Suprapubic skin (tissue), 4 donors: ENCODE measurements at places on chromosomes 13 and 19.

DNA sequence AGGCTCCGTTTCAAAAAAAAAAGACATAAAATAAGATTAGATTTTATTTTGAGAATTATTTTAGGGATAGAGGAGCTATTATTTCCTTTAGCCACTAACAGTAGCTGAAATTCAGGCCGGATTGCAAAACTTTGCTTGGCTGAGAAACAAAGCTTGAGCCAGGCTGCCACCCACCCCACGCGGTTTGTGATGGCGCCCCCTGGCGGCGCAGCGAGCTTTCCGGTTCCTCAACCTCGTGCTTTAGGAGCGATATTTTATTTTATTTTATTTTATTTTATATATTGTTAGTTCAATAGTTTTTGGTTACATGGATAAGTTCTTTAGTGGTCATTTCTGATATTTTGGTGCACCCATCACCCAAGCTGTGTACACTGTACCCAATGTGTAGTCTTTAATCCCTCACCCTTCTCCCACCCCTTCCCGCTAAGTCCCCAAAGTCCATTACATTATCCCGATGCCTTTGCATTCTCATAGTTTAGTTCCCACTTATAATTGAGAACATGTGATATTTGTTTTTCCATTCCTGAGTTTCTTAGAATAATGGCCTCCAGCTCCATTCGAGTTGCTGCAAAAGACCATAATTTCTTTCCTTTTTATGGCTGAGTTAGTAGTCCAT, 19.8 kb upstream of the CEACAM4 start:
- H3K36me3 ChIP-seq: no peaks in the 10 kb centered on the region
- H3K27me3 ChIP-seq: peaks cover 32% of the 10 kb centered on the region
- no peak overlapping the region for H3K4me3 ChIP-seq
- no peaks in the 10 kb centered on the region for H3K4me1 ChIP-seq

DNA sequence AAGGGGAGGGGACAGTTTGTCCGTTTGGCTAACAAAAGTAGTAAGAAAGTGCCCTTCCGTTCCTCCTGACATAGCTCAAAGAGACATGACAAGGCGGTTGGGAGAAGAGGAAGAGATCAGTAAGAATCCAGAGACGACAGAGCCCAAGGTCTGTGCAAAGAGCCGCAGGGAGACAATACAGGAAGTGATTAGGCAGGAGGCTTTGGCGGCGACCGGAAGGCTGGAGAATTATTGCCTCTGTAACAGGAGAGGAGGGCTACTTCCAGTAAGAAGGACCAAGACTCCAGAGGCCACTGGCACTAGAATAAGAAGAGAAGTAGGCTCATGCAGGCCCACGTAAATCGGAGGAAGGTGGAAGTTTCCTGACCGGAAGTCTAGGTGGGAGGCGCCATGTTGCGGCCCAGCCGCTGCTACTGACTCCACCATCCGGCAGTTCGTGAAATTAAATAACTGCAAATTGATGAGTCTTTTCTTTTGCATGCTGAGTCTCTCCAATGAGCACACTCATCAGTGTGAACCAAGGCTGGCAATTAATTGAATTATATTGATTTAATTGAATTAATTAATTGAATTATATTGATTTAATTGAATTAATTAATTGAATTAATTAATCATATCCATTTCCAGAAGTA, 9.9 kb downstream of the RFX2 start:
- H3K27me3 ChIP-seq: no peaks in the 10 kb centered on the region
- peak overlapping the region; percentile 50 for H3K27ac ChIP-seq
- H3K4me3 ChIP-seq: no peak overlapping the region
- DNase-seq: no peak

DNA sequence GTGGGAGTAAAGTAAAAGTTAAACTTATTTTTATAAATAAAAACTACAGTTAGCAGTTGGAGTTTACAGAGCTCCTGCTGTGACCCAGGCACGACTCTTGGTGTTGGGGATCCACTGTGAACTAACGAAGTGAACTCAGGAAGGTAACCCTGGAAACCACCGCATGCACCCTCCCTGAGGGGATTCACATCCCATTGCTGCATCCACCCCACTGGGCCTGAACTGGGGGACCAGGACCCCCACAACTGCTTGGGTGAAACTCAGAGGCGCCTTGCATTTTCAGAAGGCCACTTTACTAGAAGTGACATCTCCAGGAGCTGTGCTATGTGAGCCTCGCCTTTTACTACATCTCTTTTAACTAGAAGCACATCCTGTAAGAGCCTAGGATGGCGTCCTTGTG, 166.4 kb downstream of the TEX29 start:
- no peak overlapping the region for H3K4me3 ChIP-seq
- no peaks in the 10 kb centered on the region for H3K27me3 ChIP-seq
- H3K36me3 ChIP-seq: no peaks in the 10 kb centered on the region
- H3K27ac ChIP-seq: no peak overlapping the region

GRCh38 chr19:38806371-38806770, 6.4 kb downstream of the LGALS4 start:
- no peak overlapping the region for H3K27ac ChIP-seq
- no peaks in the 10 kb centered on the region for H3K4me1 ChIP-seq
- no peaks in the 10 kb centered on the region for H3K27me3 ChIP-seq
- no peak for DNase-seq
- no peaks in the 10 kb centered on the region for H3K36me3 ChIP-seq

- H3K36me3 ChIP-seq: no peaks in the 10 kb centered on the region
- no peak overlapping the region for H3K4me3 ChIP-seq
- DNase-seq: no peak
- no peaks in the 10 kb centered on the region for H3K27me3 ChIP-seq
- H3K27ac ChIP-seq: no peak overlapping the region
Observed at GRCh38 chr13:23202383-23202782, 21.6 kb downstream of the SGCG start.

- peaks cover 43% of the 10 kb centered on the region for H3K4me1 ChIP-seq
- H3K27ac ChIP-seq: no peak overlapping the region
- no peak for DNase-seq
- H3K36me3 ChIP-seq: peaks cover 52% of the 10 kb centered on the region
Observed at GRCh38 chr19:45040059-45040771, 1.4 kb downstream of the CLASRP start.

DNA sequence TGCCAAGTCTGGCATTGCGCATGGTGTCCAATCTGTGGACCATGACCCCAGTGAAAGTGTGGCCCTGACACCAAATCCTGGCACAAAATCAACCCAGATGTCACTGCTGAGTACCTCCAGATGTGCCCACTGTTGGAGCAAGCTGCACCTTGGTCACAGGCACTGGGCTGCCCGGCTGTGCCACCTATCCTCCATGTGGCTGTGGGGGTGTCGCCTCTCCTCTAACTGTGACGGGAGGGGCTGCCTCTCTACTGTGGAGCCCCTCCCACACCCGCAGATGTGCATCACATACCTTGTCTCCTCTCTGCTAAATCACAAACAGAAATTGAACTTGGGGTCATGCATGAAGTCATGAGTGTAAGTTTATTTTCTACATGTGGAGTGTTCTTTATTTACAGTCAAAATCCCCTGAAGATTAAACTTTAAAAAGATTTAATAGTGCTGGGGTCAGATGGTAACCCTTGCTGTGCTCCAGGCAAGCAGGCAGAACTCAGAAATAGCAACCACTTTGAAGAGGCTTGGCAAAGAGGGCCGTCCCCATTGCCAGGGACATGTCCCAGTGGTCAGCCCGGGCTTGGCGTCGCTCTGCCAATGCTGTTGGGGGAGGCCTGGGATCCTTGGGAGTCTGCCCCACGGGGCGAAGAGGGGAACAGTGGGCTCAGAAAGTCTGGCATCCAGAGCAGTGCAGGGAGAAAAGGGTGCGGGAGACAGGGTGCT, 46.4 kb upstream of the ZNF536 start:
- no peaks in the 10 kb centered on the region for H3K27me3 ChIP-seq
- DNase-seq: peak; percentile 38
- no peak overlapping the region for H3K4me3 ChIP-seq
- H3K27ac ChIP-seq: no peak overlapping the region

DNA sequence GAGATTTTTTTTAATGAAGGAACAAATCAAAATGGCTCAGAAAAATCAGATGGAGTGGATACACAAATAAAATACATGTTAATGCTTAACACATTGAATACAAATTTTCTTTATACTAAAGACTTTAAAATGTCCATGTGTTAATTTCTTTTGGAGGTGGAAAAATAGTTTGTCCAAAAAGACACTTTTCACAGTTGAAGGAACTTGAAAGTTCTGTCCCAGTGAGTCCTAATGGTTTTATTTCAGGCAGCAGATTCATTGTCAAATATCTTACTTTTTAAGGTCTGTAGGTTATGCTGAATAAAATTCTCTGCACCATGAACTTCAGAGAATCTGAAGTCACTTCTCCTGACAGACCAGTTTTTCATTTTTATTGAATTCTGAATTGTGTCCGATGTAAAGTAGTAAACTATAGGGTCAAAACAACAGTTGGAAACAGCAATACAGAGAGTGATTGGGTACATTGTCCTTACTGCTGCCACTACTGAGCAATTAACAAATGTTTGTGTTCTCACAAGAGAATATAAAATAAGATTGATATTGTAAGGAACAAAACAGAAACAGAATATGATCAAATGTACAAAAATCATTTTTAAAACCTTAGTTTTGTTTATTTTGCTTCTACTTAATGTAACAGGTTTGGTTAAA, 1.6 kb downstream of the LPAR6 start:
- DNase-seq: no peak
- H3K36me3 ChIP-seq: no peaks in the 10 kb centered on the region
- no peaks in the 10 kb centered on the region for H3K27me3 ChIP-seq
- H3K4me1 ChIP-seq: peaks cover 43% of the 10 kb centered on the region
- H3K27ac ChIP-seq: peak overlapping the region; percentile 84

- peaks cover 76% of the 10 kb centered on the region for H3K4me1 ChIP-seq
- DNase-seq: no peak
- no peaks in the 10 kb centered on the region for H3K27me3 ChIP-seq
- H3K36me3 ChIP-seq: peaks cover 67% of the 10 kb centered on the region
- H3K27ac ChIP-seq: peak overlapping the region; percentile 99
Observed at GRCh38 chr19:1254081-1254527, 5.7 kb downstream of the MIDN start.

DNA sequence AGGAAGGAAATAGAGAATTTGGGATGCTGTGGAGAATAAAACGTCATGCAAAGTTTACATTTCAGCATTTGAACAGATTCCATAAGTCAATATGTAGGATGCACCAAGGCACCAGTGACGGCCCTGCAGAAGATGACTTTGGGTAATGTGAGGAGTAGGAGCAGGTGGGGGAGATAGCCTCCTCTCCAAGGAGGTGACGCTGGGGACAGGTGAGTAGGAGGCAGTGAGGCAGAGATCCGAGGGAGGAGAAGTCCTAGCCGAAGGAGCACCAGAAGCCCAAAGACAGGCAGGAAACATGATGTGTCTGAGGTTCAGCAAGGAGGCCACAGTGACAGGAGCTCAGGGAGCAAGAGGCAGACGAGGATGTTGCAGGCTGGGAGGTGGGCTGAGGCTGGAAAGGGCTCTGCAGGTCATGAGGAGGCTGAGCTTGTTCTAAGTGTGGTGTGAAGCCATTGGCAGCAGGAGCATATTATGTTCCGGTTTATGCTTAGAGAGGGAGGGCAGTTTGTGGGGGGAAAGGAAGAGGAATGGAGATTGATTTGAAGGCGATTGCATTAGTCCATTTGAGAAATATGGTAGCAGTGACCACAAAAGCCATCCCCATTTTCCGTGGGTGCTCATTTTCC, 55.7 kb upstream of the C1QTNF9 start:
- peaks cover 5% of the 10 kb centered on the region for H3K36me3 ChIP-seq
- no peak overlapping the region for H3K4me3 ChIP-seq
- DNase-seq: no peak
- H3K27ac ChIP-seq: no peak overlapping the region

DNA sequence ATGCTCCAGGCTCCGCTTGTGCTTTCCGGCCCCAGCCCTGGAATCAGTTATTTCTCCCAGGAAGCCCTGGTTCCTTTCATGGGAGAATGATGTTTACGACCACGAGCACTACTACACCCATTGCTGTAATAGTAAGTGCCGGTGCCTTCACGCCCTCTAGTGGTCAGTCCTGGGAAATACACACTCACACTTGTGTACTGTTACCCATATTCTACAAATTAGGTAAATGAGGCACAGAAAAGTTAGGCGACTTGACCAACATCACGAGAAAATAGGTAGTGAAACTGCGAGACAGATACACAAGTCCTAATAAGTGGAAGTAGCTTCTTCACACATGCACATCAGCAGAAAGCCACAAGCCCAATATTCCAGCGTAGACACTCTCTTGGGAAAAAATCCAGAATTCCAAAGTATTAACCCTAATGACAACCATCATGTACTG, 21.7 kb downstream of the CEACAM21 start:
- no peak for DNase-seq
- no peak overlapping the region for H3K27ac ChIP-seq
- peaks cover 36% of the 10 kb centered on the region for H3K27me3 ChIP-seq

DNA sequence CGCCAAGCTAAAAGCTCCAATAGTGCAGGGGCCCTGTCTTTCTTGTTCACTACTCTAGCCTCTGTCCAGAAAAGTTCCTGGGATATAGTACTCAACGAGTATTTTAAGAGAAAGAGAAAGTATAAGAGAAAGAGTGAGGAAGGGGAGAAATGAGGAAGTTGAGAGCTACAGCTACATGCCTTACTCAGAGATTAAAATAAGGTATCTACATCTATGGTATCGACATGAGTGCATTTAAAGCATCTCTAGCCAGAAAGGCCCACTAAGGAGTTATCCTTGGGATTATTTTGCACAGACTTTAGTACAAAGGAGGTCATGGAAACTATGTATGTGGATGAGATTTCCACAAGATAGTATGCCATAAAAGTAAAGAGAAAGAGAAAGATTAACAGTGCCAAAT, 28.5 kb downstream of the MYCBP2 start:
- peaks cover 2% of the 10 kb centered on the region for H3K36me3 ChIP-seq
- DNase-seq: no peak
- peaks cover 30% of the 10 kb centered on the region for H3K4me1 ChIP-seq
- H3K27ac ChIP-seq: no peak overlapping the region

DNA sequence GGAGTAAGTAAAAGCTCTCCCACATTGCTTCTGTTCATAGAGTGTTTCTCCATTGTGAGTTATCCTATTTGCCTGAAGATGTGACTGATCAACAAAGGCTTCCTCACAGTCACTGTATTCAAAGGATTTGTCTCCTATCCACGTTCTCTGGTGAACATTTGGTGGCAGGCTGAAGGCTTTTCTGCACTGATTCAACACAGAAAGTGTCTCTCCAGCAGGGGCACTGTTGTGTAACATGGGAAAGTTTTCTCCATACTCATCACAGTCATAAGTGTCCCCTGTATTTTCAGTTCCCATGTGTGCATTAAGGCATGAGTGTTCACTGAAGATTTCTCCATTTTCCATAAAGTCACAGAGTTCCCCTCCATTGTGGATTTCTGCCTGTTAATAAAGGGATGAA, 17.6 kb downstream of the ZNF121 start:
- no peak overlapping the region for H3K4me3 ChIP-seq
- H3K27me3 ChIP-seq: no peaks in the 10 kb centered on the region

- H3K36me3 ChIP-seq: no peaks in the 10 kb centered on the region
- no peak overlapping the region for H3K4me3 ChIP-seq
- no peaks in the 10 kb centered on the region for H3K4me1 ChIP-seq
Observed at GRCh38 chr13:65456150-65456912, 1773.8 kb downstream of the PCDH9 start.
